ENCODE measurements at places on chromosomes 7 and 10.

DNA sequence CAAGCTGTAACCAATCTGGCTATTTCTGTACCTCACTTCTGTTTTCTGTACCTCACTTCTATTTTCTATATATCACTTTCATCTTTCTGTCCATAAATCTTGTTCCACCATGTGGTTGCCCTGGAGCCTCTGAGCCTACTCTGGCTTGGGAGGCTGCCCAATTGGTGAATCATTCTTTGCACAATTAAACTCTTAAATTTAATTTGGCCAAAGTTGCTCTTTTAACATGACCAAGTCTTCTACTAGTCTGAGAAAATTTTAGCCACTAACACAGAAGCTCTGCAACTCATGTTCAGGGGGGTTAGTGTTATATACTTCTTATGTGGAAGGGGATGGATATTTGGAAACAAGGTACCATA is 503.5 kb downstream of the KIF20B start:
- no peak for DNase-seq

GRCh38 chr7:105268056-105268455 is 120.7 kb downstream of the SRPK2 start:
- DNase-seq: no peak

GRCh38 chr7:156650042-156650441 is 9.5 kb downstream of the RNF32 start:
- no peak for DNase-seq

GRCh38 chr7:1012004-1012715 is 29.2 kb downstream of the CYP2W1 start:
- no peak for DNase-seq

DNA sequence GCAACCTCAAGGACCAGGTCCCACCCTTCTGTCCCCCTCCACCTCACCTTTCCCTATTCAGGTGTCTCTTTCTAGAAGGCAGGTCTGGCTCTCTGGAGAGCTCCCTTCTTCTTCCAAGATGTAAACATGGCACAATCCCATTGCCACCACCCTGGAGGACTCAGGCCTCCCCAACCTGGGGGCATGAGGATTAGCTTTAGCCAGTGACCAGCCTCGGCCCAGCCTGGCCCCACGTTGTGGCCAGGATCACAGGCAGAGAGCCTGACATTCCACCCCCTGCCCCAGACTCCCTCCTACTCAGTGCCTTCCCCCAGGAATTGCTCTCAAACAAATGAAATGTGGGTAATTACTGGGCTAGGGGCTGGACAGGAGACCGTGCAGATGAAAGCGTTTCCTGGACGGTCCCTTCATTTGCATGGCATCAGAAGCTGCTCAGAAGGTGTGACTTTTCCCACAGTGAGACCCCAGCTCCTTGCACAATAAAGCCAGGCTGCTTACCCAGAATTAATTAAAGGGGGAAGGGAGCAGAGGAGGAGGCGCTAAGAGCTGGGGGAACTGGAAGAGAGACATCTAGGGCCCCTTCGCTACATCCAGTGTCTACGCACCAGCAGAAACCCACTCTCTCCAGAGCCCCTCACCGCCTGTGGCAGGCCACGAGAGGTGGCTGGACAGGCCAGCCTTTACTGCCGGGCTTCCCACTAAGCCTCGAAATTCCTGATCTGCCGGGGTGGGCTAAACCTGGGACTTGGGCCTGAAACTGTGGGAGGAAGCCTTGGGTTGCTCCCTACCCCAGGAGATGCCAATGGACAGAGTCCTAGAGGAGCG is 7.7 kb downstream of the FGF8 start:
- DNase-seq: no peak

DNA sequence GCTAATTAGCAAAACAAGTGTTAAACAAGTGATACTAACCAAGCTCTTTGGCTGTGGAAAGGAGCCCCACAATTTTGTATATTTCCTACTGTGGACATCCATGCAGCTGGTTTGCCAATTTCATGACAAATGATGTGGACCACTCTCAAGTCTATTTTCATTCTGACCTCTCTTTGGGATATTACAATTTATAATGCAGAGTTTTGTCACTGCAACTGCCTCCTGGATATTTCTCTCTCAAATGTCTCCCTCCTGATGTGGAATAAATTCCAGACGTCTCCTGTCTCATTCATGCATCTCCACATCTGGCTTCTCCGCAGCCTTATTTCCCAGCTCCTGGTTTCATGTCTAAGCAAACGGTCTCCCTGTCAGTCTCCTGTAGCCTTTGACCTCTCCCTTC is 80.6 kb upstream of the RHEB start:
- DNase-seq: no peak

DNA sequence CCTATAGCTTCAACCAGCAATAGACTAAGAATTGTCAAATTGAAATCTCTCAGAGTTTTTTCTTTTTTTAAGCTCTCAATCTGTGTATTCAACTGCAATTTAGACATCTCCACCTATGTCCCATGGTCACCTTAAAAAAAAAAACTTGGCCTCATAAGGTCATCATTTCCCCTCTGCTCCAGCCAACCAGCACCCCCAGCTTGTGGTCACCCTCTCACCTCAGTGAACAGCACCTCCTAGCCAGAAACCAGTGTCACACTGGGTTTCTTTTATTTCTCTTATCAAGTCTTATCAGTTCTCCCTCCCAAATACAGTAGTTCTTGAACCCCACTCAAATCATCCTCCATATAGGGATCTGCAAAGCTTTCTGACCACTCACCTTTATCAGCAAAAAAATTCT is 4.0 kb downstream of the ITGB1 start:
- no peak for DNase-seq

DNA sequence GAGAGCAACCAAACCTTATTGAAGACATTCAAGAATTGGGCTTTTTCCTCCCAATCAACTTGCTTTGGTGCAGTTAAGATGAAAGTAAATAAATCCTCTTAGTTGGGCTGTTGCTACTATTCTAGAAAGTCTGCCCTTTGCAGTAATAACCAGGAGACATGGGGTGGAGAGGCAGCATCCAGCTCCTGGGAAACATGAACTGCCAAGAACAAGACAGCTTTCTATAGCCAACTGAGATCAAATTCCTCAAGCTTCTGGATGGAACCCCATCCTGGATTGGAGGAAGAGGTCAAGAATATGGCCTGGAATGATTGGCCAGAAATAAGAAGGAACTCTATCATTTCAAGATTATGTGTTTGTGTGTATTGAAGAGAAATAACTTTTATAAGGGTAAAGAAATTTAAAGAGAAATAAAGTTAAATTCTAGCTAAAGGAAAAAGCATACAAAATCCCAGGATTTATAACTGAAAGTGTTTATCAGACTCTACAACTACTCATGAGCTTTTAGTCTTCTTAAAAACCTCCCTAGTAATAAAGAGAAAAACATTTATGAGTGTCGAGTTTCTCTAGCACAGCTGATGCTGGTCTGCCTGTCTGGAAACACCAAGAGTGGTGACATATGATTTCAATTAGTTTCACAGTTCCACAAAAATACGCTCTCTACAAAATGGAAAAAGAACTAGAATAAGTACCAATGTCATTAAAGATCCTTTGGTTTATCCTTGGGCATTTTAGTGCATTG is 70.1 kb upstream of the COL1A2 start:
- DNase-seq: no peak

All from T follicular helper cell (primary cell).